Activated gamma-delta T cell treated with Interleukin-2 at 50 U/mL for 16 hours (primary cell): ENCODE measurements at places on chromosomes 16 and 17.
A peak's percentile ranks its signal among the peaks of the same experiment; 100 is the strongest.

GRCh38 chr16:82653550-82654511, 27.1 kb downstream of the CDH13 start:
- peak; percentile 40 for DNase-seq

DNA sequence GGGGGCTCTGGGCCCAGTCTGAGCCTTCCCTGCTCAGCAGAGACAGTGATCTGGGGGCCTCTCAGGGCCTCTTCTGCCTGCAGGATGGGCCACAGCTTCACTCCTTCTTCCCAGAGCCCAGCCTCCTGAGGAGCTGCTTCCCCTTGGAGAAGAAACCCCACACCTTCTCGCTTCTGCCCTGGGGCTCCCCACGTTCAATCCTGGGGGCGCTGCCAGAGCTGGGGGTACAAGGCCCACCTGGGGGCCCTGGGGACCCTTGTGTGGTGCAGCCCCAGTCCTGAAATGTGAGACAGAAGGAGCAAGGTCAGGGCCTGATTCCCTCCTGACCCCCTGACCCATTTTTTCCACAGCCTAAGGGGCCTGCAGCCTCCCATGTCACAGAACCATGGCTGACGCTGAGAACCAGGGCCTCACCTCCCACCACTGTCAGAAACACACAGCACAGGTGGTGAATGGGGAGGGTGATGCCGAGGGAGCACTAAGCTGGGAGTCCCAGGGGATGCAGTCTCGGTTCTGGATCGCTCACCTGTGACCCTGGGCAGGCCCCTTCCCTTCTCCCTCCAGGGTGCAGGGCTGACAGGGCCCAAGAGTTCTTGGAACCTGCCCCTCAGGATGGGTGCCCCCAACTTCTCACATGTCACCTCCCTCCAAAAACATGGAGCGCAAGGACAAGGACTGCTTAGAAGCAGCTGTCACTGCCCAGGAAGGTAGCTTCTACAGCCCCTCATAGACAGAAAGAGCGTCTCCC, 21.6 kb upstream of the MPO start:
- no peak for DNase-seq

- no peak for DNase-seq
These were observed 312.9 kb downstream of the SNX29 start for GRCh38 chr16:12289175-12290063.

DNA sequence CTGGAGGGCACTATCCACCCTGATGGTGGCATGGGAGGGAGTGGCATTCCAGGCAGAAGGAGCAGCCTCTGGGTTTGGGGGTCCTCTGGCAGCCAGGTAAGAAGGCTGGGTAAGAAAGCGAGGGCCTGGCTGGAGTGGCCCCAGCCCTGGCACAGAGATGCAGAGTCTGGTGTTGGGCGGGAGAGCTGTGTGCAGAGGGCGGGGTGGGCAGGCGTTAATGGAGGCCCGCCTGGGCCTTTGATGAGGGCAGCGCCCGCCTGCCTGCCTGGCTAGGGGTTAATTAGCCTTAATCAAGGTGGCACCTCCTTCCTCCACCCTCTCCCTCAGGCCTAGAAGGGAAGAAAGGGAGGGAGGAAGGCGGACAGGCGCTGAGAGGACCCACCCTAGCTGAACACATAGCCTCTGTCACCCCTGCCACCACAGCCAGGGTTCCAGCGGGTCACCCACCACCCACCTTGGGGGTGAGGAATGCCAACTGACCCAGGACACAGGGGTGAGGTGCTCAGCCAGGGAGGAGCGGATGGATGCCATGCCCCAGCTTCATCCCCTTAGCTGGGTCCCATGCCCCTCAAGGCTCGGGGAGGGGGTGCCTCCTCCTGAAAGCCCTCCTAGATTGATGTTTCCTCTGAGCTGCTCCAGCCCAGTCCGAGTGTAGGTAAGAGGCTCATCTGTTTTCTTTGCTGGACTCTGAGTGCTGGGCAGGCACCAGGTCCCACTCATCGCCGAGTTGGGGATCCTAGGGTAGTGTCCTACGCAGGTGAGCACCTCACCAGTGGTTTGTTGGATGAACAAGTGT, 13.4 kb upstream of the FAM83G start:
- no peak for DNase-seq

DNA sequence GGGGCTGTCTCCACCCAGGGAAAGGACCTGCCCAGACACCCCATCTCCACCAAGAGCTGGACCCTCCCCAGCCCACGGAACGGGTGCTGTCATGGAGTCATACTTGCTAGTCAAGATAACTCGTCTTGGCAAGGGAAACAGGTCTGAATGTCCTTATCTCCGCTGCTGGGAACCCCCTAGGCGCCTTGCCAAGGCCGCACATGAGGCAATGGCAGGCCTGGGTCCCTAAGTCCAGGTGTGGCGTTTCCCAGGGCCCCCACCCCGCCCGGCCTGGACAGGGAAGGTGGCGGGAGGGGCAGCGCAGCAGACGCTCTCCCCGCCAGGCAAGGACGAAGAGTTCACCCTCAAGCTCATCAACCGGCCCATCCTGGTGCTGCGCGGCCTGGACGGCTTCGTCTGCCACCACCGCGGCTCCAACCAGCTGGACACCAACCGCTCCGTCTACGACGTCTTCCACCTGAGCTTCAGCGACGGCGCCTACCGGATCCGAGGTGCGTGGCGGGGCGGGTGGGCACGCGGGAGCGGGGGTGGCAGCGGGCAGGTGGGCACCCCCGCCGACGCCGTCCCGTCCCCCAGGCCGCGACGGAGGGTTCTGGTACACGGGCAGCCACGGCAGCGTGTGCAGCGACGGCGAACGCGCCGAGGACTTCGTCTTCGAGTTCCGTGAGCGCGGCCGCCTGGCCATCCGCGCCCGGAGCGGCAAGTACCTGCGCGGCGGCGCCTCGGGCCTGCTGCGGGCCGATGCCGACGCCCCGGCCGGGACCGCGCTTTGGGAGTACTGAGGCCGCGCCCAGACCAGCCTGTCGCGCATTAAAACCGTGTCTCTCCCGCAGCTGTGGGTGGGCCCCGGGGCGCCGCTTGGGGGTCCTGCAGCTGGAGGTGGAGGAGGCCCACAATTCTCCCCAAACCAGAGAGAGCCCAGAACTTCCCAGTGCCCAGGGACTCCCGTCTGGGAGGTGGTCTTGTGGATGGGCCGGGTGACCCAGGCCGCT, 8.4 kb downstream of the FSCN2 start:
- no peak for DNase-seq

- DNase-seq, result no peak
These were observed 62.9 kb upstream of the MGAT5B start for GRCh38 chr17:76805319-76805718.

GRCh38 chr16:54287131-54288029, 793 bp upstream of the IRX3 start:
- DNase-seq, result no peak

- DNase-seq, result no peak
These were observed 1.9 kb downstream of the SPATA20 start for GRCh38 chr17:50548831-50549230.

DNA sequence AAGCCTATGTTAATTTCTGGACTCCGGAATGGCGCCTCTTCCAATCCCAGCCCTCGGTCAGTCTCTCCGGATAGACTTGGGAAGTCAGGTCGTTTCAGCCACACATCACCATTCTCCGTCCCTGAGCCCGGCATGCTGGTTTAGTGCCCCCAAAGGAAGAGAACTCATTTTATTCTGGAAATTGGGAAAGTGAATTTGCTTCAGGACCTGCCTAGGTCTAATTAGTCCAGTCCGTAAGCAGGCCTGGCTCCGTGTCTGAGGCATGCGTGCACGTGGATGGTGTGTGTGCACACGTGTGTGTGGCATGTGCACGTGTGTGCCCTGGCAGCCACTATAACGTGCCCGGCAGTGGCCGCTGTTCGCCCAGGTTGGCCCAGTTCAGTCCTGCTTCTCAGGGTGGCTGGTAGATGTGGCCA, 77.4 kb downstream of the RPA1 start:
- DNase-seq, result no peak

DNA sequence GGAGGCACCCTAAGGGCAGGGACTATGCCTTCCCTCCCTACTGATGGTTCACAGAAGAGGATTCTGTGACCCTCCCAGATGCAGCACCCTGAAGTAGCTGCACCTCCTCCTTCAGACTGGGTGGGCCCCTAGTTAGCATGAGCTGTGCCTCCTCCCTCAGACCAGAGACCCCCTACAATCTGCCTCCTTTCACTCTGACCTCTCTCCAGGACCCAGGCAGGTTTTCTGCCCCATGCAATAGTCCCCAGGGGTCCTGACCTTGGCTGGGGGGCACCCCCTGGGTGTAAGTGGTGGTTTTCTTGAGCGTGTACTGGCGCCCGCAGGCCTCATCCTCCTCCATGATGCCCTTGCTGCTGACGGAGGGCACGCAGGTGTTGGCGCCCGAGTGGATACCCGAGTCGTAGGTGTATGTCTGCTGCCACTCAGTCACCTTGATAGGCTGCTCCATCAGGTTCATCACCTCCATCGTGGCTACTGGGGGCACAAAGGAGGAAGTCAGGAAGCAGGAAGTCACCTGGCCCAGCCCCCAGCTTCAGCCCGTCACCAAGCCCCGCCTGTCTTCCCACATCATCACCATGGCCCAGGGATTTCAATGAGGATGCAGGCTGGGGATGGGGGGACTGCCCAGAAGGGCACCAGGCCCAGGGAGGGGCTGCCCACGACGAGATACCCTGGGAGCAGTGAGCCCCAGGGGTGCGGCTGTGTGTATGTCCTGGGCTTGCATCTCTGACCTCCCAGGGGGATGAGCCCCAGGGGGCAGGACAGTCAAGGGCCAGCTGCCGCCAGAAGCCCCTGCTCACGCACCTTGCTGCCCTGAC, 14.9 kb downstream of the JUP start:
- DNase-seq, result no peak

DNA sequence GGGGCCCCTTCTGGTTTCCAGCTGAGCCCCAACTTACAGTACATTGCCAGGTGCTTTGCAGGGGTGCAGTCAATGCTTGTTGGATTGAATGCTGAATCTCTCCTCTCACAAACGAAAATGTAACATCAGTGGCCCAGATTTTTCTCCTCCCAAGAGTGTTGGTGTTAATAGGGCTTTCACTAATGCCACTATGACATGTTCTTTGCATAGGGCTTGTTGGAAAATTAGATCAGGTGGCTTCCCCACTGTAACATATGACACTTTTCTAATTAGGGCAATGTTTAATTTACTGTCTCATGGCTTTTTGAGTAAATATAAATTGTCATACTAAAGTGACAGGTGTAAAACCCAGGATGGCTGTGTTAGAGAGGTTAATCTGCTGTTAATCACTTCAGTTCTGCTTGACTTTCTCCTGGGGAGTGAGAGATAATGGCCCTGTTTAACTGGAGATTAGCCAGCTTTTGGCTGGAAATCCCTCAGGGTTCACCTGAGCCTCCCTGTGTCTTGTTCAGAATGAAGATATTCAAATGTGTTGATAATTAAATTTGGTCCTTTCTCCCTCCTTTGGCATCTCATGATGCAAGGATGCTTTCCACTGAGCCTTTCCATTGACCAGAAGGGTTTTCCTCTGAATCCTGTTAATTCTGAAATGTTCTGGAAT, 502.3 kb downstream of the RBFOX1 start:
- no peak for DNase-seq

DNA sequence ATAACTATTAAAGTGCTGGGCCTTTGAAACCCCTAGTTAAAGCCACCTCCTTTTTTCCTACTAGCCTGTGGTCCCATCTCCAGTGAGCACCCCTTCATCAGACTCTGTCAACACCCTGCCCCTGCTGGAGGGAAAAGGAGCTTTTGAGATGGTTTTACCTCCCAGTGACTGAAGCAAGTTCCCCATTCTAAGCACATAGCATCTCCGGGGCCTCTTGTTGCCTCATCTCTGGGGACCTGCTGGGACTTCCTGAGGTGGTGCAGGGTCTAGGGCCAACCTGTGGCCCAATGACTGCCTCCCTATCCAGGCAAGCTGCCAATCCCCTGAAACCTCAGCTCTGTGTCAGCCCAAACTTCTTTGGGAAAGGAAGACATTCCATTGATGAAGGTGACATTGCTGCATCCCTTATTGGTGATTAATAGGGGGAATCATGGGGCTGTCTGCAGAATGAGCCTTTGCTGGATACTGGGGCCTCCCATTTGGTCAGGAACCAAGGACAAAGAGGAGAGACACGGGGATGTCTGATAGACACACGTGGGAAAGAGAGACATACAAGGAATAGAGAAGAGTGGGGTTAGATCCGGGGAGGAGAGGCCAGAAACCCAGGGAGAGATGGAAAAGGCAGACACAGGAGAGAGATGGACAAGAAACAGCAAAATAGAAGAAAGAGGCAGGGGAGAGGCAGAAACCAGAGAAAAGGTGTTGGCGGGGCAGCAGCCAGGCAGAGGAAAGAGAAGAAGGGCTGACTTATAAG, 2.4 kb downstream of the C1QL1 start:
- DNase-seq, result no peak

DNA sequence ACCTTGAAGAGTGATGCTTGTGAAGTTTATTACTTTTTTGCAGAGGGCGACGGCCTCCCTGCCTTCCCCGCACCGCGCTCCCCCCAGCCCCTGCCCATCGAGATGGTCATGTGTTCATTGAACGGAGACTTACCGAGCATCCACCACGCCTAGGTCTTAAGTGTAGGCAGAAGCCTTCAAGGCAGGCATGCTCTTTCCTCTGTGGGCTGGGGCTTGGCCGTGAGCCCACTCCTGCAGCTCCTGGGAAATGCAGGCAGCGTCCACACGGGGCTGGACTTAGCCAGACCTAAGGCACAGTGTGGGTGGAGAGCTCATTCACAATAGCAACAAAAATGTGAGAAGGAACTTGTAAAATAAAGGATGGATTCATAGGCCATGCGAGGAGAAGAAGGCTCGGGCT, 19.2 kb downstream of the RNF213 start:
- no peak for DNase-seq

- no peak for DNase-seq
These were observed 5.4 kb upstream of the CSNK1D start for GRCh38 chr17:82278786-82279391.

GRCh38 chr17:17514361-17514992, 18.3 kb upstream of the RASD1 start:
- DNase-seq, result no peak

GRCh38 chr16:78925083-78925767, 675.3 kb downstream of the MAF start:
- no peak for DNase-seq

GRCh38 chr16:30953511-30954124, 3.9 kb upstream of the SETD1A start:
- peak; percentile 57 for DNase-seq

- DNase-seq, result no peak
These were observed at the start of gene EMP2 for GRCh38 chr16:10579965-10580882. TSS of gene EMP2 (minus strand) at chr16:10580598. CDS start at chr16:10547617, 32,981 bp downstream.

GRCh38 chr16:47612711-47613110, 151.6 kb downstream of the PHKB start:
- no peak for DNase-seq

- no peak for DNase-seq
These were observed 21.2 kb downstream of the EARS2 start for GRCh38 chr16:23535901-23536300.

GRCh38 chr17:57665128-57665527, 80.0 kb downstream of the CCDC182 start:
- no peak for DNase-seq

- DNase-seq, result no peak
These were observed 8.5 kb downstream of the EFCAB13 start for GRCh38 chr17:47332287-47332686.

DNA sequence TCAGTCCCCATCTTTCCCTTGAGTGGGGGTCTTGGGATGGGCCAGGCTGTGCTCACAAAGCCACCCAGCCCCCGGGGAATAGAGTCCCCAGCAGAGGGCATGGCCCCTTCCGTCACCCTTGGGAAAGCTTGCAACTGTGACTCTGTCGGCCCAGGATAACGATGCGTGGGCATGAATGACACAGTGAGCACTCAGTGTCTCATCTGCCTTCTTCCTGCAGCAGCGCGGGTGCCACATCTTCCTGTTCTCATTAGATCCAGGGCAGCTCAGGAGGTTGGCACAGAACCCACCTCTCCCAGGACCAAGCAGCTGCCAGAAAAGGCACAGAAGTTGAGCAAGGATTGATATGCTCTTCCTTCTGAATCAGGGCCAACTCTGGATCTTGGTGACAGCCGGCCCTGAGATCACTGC, 84.7 kb downstream of the MRC2 start:
- DNase-seq, result no peak
